Stimulated activated naive CD4-positive, alpha-beta T cell (primary cell): ENCODE measurements at places on chromosomes 4 and X.

GRCh38 chr4:19151684-19152083, 1100.0 kb upstream of the SLIT2 start:
- DNase-seq: no peak

DNA sequence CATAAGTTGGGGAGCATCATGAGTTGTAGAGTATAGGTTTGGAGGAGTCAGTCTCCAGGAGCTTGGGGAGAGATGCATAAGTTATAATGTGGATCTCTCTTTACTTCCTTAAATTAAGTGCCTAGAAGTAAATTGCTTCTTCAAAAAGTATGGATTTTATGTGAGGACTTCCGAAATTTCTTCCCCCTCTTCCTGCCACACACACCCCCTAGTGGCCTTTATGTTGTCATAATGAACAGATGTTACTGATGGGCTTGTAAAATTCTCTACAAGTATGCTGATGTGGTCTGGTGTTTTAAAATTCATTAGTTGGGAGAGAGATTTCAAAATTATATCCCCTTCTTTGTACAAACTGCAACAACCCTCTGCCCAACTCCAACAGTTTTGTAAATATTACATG, 2.3 kb upstream of the METTL14 start:
- no peak for DNase-seq

- DNase-seq: no peak
Observed at GRCh38 chr4:24795666-24796381, 451 bp downstream of the SOD3 start.

DNA sequence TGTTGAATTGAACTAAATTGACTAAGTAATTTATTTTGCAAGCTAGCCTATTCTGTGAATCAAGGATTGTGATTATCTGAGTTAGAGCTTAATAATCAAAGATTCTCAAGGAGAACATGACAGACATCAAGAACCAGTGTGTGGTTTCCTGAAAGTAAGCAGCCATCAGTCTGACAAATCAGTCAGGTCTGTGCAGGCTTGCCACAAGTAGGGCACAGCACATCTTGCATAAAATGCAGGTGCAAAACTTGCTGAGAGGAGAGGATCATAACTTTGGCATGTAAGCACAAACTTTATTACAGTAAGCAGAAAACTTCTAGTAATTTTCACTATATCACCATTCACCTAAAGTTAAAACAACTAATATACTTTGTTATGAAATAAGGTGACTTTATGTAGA, 22.5 kb downstream of the FAM241A start:
- DNase-seq: peak; percentile 2

GRCh38 chr4:22514001-22514400, 1.9 kb downstream of the ADGRA3 start:
- no peak for DNase-seq

DNA sequence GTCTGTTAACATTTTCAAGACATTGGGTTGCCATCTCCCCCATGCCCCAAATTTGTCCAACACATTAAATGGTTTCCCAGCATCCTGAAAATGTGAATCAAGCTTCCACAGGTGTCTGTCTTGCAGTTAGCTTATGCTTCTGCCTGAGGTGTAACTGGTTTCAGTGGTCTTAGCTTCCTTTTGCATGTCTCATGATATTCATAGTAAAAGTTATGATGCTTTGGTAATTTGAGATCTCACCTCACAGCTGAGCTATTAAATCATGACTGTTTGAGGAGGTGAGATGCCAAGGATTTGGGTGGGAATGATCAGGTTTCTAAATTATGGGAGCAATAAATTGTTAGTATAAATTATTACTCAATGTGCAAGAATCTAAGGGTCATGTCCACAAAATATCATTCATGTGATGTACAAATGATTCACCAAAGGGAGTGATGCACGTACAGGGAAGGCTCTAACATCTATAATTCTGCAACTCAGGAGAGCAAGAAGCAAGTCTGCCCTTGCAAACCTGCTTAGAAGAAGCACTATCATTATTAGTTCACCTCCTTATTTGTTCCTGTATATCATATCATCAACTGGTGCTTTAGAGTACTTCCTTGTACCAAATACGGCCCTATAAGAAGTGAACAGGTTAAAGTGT, 17.1 kb upstream of the RAI2 start:
- DNase-seq: no peak

GRCh38 chrX:136866337-136867095, 14.0 kb downstream of the RBMX start:
- DNase-seq: no peak

- DNase-seq: no peak
Observed at GRCh38 chrX:150841456-150842197, 56.8 kb downstream of the CD99L2 start.

DNA sequence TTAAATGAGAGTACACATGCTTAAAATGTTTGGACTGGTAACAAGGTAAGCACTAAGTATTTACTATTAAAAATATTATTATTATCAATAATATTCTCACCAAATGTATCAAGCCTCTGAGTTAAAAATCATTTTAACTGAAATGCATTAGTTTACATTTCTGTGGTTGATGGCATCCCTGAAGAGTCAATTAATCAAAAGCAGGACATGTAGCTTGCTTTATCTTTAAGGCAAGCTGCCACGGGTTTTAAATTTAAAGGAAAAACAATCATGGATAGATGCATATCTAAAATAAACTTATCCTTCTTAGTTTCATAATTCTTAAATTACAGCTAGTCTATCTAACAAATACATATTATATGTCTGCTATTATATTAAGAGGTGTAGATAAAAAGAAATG, 584.8 kb upstream of the INTU start:
- no peak for DNase-seq

DNA sequence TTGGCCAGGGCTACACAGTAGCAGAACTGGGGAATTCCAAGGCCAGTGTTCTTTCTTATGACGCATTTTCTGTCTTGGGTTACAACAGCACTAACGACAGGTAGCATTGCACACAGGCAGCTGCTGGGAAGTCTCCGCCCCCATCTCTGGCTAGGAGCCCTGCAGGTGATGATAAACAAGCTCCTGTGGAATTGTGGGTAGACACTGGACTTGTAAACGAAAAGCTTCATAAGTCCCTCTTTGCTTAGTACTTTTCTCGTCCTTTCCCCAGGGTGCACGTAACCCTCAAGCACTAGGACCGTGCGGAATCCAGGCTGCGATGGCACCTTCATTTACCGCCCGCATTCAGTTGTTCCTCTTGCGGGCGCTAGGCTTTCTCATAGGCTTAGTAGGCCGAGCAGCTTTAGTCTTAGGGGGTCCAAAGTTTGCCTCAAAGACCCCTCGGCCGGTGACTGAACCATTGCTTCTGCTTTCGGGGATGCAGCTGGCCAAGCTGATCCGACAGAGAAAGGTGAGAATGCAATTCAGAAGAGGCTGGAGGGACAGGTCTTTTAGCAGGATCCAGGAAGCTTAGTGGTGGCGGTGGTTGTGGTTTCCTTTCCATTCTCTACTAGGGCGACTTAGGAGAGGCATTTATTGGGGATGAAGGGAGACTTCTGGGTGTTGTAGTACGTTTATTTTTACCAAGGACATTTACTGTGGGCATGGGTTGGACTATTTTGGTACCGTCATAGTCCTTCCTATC, at the start of gene FAAH2:
TSS of gene FAAH2 (plus strand) at position 200 of the 745 bp plus-strand sequence. CDS start at position 320, 120 bp downstream.
- peak; percentile 73 for DNase-seq

DNA sequence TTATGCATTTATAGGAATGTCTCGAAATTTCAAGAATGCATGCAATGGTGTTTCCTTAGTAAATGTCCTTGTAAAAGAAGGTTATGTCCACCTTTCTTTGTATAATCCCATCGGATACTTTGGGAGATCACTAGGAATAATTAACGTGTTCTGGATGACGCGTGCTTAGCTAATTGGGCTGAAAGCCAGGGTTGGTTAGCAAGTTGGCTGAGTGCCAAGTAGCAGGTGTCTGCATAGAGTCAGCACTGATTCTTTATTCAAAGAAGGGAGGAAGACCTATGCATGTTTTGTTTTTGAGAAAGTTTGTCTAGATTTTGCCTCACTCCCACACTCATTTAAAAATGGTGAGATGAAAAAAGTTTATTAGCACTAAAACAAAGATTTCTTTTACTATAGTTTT, 144.6 kb downstream of the SOX3 start:
- DNase-seq: no peak

DNA sequence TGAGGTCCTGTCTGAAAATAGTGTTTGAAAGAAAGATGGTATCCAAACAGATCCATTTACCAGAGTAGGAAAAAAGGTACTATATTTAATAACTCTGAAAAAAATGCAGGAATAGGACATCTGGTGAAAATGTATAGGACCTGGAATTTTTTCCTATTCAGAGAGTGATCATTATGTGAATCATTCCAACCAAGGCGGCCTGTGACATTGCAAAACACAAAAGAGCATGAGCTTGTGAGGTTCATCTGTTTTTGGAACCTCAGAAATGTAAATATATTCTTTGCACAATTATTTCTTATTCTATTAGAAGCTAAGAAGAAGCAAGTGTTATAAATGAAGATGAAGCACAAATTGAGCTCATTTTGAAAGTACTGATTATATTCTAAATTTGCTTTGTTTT, 2.0 kb downstream of the C4orf51 start:
- no peak for DNase-seq

DNA sequence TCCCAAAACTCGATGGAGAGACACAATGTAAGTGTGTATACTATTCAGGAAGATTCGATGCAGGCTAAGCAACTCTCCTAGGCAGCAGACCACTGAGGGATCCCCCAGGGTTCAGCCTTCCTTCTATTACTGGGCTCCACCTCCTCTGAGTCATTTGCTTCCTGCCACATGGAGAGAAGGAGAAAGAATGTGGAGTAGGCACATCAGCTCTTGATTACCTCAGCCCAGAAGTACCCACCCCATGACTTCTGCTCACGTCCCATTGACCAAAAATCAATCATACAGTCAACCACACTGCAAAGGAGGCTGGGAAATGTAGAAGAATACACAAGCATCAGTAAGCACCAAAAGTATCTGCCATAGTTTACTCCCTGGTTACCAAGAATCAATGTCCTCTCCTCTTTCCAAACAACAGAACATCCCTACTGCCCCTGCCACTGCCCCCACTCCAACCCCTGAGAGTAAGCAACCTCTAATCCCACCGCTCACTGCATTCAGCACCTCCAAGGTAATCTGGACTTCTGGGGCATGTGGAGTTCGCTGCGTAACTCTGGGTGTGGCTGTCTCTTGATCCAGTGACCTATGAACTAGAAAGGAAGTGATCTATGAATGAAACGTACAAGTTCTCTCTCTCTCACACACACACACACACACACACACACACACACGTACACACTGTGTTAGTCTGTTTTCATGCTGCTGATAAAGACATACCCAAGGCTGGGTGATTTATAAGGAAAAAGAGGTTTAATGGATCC, 91.2 kb upstream of the C1QTNF7 start:
- no peak for DNase-seq

GRCh38 chrX:130654409-130654950, 248.5 kb downstream of the ENOX2 start:
- DNase-seq: no peak

- DNase-seq: no peak
Observed at GRCh38 chr4:18917689-18918088, 896.1 kb upstream of the LCORL start.

DNA sequence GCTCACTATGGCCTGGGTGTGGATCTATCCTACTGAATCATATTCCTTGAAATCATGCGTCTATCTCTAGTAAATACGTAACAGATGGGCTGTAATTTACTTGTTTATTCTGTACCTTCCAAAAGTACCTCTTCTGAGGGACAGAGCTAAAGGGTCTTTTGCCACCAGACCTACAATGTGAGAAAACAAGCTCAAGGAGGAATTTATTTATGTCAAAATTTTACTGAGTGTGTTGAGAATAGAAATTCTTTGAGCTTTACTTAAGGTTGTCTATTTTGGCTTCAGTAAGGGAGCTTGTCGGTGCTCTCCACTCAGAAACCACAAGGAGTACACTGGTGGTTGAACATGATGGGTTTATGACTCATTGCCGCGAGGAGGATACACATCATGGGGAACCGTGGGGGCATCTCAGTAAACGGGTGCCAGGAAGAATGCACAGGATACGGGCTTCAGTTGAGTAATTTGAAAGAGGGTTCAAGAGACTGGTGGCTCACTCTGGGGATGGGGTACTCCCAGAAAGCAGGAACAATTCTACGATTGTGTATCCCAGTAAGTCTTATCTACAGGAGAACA, 3.0 kb downstream of the ANK2 start:
- no peak for DNase-seq
